Activated naive CD8-positive, alpha-beta T cell treated with anti-CD3 and anti-CD28 coated beads, Interleukin-2, amount 10 ng/mL, durations not matched to agents 7 days and 5 days (primary cell): ENCODE measurements at places on chromosomes 4 and X. TPM values are rescaled to one million over a fixed set of nuclear protein-coding genes. Genes with fewer than 3 reads are reported as not detected.

GRCh38 chr4:169993531-169993930 is 32.7 kb downstream of the MFAP3L start:
- H3K27ac ChIP-seq, result no peak overlapping the region
- peaks cover 1% of the 10 kb centered on the region for H3K27me3 ChIP-seq
- no peak overlapping the region for H3K4me3 ChIP-seq
- H3K4me1 ChIP-seq, result no peaks in the 10 kb centered on the region

The USP51 gene
- 2.0 TPM for total RNA-seq

The SSX1 gene
- total RNA-seq, result not detected

DNA sequence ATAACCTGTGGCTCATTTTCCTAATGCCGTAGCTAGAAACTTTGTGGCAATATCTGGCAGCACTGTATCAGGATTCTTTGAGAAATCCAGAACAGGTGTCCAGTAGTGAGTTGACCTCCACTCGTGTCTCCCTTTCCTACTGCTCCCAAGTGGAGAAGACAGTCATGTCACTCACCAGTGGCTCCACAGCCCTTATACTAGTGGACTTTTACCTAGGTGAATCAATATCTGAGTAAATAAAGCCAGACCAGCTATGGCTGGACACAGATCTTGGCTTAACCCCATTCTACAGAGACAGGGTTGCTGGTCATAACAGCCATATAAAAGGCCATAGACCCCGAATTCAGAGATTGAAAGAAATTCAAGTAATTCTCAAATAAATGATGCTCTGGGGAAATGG is 46.5 kb upstream of the SHROOM4 start:
- peaks cover 1% of the 10 kb centered on the region for H3K36me3 ChIP-seq
- no peaks in the 10 kb centered on the region for H3K4me1 ChIP-seq
- H3K27me3 ChIP-seq, result peaks cover 4% of the 10 kb centered on the region
- H3K27ac ChIP-seq, result no peak overlapping the region
- DNase-seq, result no peak

GRCh38 chrX:146615628-146616348 is 193.8 kb upstream of the CXorf51B start:
- no peak for DNase-seq
- H3K27me3 ChIP-seq, result no peaks in the 10 kb centered on the region
- no peaks in the 10 kb centered on the region for H3K4me1 ChIP-seq
- no peak overlapping the region for H3K4me3 ChIP-seq
- no peaks in the 10 kb centered on the region for H3K36me3 ChIP-seq

GRCh38 chrX:115902995-115903394 is 267.5 kb upstream of the AGTR2 start:
- H3K4me3 ChIP-seq, result no peak overlapping the region
- no peaks in the 10 kb centered on the region for H3K27me3 ChIP-seq
- no peaks in the 10 kb centered on the region for H3K36me3 ChIP-seq

The PAGE4 gene
- total RNA-seq, result not detected

DNA sequence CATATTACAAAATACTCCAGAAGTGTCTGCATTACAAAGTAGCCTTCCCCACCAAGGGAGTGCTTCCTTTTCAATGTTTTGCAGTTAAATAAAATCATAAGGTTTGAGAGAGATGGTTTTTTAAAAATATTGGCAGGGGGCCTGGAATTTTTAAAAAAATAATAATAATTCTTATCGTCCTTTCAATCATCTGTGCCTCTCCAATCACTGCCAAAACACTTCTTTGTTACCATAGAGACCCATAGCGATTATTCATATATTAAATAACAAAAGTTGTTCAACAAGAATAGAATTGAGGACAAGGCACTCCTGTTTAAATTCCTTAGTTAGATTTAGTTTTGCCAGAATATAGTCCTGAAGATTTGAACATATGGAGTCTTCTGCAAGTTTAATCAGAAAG is 203.1 kb downstream of the FAT4 start:
- no peak overlapping the region for H3K4me3 ChIP-seq
- H3K4me1 ChIP-seq, result no peaks in the 10 kb centered on the region
- H3K36me3 ChIP-seq, result no peaks in the 10 kb centered on the region
- no peak for DNase-seq
- no peaks in the 10 kb centered on the region for H3K27me3 ChIP-seq
- H3K27ac ChIP-seq, result no peak overlapping the region
